ENCODE measurements at places on chromosomes 7 and 10. TPM values are rescaled to one million over a fixed set of nuclear protein-coding genes. Genes with fewer than 3 reads are reported as not detected.

DNA sequence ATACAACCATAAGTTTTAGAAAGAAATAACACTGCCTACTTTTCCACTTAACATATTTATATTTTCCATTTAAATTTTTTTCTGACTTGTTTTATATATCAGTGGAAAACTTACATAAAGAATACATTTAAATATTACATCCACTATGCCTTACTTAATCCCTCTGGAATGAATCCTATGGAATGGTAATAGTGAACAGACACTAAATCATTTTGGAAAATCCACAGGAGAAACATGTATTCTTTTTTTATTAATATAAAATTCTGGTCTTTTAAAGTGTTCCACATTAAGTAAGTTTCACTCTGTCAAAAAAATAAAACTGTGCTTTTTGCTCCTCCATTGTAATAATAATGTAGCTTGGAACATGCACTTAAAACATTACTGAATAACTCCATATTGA is 236.8 kb upstream of the LRRN3 start:
- no peak for DNase-seq

DNA sequence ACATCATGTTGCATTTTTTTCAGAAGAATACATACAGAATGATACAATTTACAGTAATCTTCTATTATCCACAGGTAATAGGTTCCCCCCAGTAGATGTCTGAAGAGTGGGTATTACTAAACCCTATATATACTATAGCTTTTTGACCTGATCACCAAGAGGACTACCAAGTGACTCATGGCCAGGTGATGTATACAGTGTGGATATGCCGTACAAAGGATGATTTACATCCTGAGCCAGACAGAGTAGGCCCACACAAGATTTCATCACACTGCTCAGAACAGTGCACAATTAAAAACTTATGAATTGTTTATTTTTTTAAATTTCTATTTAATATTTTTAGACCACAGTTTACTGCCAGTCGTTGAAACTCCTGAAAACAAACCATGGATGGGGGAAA is 70.6 kb downstream of the STEAP1B start:
- no peak for DNase-seq

- no peak for DNase-seq
Observed at GRCh38 chr10:48550071-48550691, 54.7 kb downstream of the ARHGAP22 start.

CALCR gene
- not detected for total RNA-seq

DNA sequence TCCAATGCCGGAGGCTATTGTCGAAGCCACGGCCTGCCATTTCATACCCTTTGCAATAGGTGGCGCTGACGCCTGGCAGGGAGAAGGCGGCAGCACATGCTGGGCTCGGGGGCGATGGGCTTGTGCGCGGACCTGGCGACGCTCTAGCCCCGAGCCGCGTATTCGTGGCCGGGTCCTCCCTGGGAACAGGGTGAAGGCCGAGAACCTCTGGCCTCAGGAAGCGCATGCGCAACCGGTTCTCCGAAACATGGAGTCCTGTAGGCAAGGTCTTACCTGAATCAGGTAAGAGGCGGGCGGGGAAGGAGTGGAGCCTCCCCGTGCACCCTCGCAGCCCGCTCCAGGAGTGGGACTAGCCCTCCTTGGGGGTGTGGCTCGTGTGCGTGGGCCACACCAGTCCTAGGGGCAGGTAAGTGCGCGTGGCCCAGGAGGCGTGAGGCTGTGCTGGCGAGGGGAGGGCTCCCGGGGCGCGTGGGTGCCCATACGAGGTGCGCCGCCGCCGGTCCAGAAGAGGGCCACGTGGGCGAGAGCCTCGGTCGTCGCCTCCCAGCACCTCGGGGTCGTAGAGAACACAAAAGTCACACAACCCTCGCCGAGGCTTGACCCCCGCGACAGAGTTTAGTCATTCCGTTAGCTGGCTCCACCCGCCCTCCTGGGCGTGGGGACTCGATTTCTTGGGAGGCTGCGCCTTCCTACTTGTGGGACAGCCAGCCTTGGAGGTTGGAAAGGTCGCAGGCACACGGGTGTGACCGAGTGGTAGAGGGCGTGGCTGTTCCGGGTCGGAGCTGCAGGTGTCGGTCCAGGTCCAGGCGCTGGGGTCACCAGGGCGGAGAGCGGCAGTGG is 5.6 kb upstream of the MEST start:
- DNase-seq, result peak; percentile 70

NPSR1 gene
- total RNA-seq, result not detected

- DNase-seq, result peak; percentile 45
Observed at GRCh38 chr7:3722396-3722922, 421.4 kb downstream of the SDK1 start.

- DNase-seq, result peak; percentile 16
Observed at GRCh38 chr7:33109758-33110238, 594 bp upstream of the RP9 start.

- no peak for DNase-seq
Observed at GRCh38 chr7:133052826-133053225, 29.1 kb downstream of the CHCHD3 start.

Data from activated naive CD4-positive, alpha-beta T cell treated with anti-CD3 and anti-CD28 coated beads for 36 hours (primary cell).